ENCODE measurements at places on chromosomes 3 and 15.
A peak's percentile ranks its signal among the peaks of the same experiment; 100 is the strongest.

- DNase-seq: peak; percentile 60
Observed at GRCh38 chr3:195909644-195910498, 1.5 kb upstream of the TNK2 start.

- DNase-seq: no peak
Observed at GRCh38 chr3:4753073-4753691, 226.1 kb upstream of the BHLHE40 start.

- DNase-seq: no peak
Observed at GRCh38 chr15:52870015-52870414, 79.9 kb upstream of the ONECUT1 start.

GRCh38 chr3:64732576-64732975 is 44.8 kb upstream of the ADAMTS9 start:
- no peak for DNase-seq

DNA sequence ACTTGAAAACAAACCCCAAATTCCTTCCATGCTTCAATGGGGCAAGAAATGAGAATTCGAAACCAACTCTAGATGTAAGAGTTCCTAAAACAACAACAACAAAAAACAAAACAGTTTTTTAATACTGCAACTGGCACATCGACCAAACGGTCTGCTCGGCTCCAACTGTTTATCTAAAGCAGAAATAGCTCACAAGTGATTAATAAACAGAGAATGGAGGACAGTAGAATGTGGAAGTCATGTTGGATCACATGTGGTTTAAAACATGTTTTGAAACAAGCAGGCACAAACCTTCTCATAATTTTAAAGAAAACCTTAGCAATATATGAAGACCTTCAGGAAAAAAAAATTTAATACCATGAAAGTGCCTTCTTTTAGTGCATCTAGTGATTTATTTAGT is 55.1 kb downstream of the SETMAR start:
- DNase-seq: no peak

GRCh38 chr3:44068753-44069152 is 172.9 kb upstream of the TOPAZ1 start:
- no peak for DNase-seq

- DNase-seq: no peak
Observed at GRCh38 chr3:52463416-52463815, 8.0 kb downstream of the NISCH start.

- no peak for DNase-seq
Observed at GRCh38 chr3:151290673-151291072, 12.3 kb upstream of the P2RY14 start.

- no peak for DNase-seq
Observed at GRCh38 chr3:47366833-47367232, 14.0 kb upstream of the PTPN23 start.

DNA sequence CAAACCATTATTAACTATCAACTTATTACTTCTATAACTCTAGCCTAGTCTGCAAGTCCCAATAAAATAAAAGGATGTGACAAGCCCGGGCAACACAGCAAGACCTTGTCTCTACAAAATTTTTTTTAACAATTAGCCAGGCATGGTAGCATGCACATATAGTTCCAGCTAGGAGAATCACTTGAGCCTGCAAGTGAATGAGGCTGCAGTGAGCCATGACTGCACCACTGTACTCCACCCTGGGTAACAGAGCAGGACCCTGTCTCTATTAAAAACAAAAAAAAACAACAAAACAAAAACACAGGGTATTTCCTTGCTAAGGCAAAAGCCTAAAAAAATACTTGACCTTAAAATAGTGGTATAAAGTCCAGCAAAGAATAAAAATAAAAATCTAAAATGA is 31.4 kb downstream of the ANKRD28 start:
- no peak for DNase-seq

DNA sequence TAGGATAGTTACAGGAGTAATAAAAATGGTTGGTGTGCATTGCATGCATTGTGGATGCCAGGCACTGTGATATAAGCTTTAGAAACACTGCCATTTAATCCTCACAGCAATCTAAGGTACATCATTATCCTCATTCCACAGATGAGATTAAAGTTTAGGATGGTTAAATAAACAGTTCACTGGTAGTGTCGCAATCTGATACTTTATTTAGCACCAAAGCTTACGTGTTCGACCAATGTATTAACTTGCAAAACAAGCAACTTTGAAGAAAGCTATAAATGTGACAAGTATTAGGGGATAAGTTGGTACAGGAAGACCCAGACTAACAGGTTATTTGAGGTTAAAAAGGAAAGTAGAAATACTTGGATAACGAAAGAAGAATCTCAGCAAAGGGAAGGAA is 150.5 kb upstream of the ZNF385D start:
- DNase-seq: no peak

GRCh38 chr3:52017586-52017985 is 21.9 kb upstream of the RPL29 start:
- no peak for DNase-seq

DNA sequence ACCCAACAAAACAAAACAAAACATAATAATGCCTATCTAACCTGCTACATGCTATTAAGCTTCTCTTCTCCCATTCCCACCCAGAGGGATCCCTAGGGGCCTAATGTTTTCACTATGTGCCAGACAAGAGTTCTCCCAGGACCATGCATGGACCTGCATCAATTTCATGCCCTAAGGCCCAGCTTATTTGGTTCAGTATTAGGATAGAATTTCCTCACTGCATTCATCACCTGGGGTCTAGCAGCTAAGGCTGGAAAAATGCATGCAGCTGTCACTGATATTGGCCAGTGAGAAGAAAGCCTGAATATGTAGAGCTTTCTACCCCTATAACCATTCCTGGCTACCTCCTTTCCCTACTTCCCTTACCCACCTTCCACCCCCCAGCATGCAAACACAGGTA is 2.0 kb upstream of the HCLS1 start:
- no peak for DNase-seq

GRCh38 chr15:55016225-55016624 is 180.5 kb downstream of the RSL24D1 start:
- DNase-seq: no peak

GRCh38 chr3:177463863-177464262 is 266.6 kb upstream of the TBL1XR1 start:
- DNase-seq: no peak

- DNase-seq: no peak
Observed at GRCh38 chr3:134313847-134314587, 60.2 kb downstream of the AMOTL2 start.

DNA sequence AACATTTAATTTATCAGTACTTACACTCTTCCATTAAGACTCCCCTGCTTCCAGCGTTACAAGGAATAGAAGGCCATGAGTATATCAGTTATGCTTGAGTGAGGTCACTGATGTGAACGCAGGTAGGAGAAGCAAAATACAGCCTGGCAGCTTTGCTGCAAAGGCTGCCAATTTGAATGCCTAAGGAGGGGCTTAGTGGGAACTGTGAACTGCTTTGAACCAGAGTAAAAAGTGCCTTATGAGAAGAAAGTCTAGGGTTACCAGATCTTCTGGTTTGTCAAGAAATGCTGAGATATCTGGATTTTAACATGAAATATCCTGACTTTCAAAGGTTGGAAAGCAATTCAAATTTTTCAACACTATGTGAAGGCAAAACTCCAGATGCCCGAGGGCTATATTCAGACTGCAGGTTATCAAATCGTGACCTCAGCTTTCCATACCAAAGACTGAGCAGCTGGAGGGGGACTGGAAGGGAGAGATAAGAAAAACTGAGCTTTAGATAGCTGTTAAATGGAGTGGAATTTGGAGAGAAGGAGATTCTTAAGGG is 446.3 kb upstream of the NECTIN3 start:
- DNase-seq: no peak

DNA sequence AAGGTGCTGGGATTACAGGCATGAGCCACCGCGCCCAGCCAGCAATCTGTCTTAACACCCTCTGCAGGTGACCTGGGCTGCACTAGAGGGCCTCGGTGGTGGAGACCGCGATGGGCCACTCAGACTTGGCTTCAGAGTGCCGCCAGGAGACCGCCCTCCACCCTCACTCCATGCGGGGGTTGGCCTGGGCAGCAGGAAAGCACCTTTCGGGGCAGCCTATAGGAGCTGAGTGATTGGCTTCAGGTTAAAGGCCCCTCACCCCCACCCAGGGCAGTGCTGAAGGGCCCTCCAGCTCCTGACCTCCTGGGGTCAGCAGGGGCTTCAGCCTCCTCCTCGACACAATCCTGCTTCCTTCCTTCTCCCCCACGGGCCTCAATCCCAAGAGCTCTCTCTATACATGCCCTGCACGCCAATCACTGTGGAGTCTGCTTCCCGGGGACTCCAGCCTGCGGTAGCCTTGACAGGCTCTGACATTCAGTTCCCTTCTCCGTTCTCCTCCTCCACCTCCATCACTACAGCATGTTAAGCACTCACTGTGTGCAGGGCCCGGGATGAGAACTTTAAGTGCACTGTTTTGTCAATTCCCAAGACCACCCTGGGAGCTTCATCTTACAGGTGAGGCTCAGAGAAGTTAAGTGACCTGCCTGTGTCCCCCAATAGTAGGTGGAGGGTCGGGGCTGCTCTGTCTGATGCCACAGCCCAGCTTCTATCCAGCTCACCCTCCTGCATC is 225.3 kb downstream of the XXYLT1 start:
- DNase-seq: no peak

- no peak for DNase-seq
Observed at GRCh38 chr3:71562938-71563337, 20.6 kb downstream of the FOXP1 start.

DNA sequence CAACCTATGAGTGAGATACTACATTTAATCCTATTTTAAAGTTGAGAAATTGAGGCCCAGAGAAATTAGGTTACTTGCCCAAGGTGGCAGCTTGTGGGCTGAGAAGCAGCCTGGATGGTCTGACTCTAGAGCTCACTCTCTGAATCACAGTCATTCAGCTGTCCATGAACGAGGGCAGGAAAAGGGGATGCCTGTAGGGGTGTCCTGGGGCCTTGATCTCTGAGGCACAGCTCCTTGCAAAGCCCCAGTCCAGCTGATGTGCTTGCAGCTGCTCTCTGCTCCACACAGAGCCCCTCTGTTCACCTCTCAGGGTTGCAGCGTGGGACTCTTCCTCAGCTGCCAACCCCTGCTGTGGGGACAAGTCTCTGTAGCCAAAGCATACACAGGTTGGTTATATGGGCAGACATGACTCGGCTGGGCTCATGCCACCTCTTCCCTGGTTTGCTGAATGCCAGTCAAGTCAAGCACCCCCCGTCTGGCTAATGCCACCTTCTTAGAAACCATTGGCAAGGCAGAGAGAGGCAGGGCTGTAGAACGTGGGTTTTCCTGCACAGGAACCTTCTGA is 56.8 kb downstream of the GASK1A start:
- DNase-seq: no peak

DNA sequence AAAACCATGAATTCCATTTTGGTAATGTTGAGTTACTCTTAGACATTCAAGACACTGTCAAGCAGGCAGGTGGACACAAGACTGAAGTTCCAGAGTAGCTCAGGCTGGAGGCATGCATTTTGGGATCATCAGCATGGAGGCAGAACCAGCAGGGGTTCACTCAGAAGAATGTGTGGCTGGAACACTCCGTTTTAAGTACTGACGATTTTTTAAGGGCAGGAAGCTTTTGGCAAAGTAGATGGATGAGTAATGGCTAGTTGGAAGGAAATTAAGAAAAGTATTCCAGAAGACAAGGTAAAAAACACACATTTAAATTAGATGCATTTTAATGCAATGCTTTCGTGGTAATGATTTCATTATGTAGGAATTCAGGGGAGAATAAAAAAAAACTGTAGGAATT is 420.4 kb downstream of the ROBO2 start:
- no peak for DNase-seq

- DNase-seq: no peak
Observed at GRCh38 chr3:101273156-101273555, 47.2 kb downstream of the IMPG2 start.

DNA sequence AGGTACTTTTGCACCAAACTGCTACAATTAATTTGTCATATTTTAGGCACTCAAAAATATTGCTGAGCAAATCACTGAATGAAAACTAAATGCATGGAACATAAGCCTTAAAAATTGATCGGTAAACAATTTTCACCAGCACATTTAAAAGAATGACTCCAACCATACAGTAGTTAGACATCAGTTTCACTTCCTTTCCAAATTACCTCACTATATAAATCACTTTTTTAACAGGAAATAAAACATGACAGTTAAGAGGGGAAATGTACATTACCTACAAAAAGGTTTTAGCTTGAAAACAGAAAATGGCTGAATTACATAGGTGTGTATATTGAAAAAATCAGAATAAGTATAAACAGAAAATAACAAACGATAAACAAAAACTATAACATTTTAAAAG is 108.4 kb downstream of the SERPINI1 start:
- DNase-seq: no peak

DNA sequence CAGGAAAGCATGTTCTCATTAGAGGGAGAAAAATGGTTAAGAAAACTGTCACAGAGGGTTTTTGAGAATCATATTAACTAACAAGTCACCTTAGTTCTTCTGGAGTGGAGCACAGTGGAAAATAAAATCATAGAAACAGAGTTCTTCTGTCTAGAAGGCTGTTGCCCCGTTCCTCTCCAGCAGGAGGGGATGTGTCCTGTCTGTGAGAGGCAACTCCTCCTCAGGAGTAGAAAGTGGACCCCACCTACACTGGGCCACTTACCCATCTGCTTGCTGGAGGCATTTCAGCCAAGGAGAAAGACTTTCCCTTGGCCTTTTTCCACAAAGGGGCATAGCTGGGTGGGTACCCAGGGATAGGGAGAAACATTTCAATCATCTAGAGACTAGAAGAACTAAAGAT is 106.6 kb downstream of the SSR3 start:
- no peak for DNase-seq

Measured in neural crest cell (in vitro differentiated cells).